ENCODE measurements at places on chromosomes 7 and 10. TPM values are rescaled to one million over a fixed set of nuclear protein-coding genes. Genes with fewer than 3 reads are reported as not detected.

The GRID1 gene
- total RNA-seq: 15.4 TPM

The UCMA gene
- not detected for total RNA-seq

The AKR1D1 gene
- total RNA-seq: not detected

The GIMAP8 gene
- total RNA-seq: 22.4 TPM

The SMKR1 gene
- total RNA-seq: 0.36 TPM

The COPS6 gene
- 76.2 TPM for total RNA-seq
